ENCODE measurements at places on chromosomes 6 and 20. TPM values are rescaled to one million over a fixed set of nuclear protein-coding genes. Genes with fewer than 3 reads are reported as not detected.

DNA sequence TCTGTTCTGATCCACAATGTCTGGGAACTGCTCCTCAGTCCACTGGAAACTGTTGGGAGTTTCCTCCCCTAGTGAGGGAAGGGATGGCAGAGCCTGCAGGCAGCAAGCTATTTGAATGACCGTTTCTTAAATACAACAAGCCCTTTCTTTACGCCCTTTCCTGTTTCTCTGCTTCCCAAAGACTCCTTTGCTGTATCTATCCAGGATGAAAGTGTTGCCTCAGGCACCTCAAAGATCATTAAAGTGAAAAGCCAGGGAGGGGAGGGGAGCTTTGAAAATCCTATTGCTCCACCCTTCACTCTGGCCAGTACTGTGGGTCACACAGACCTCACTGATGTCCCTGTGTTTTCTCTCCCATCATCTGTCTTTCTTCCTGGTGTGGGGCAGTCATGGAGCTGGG, 213.1 kb downstream of the RNF144B start:
- no peak overlapping the region for H3K27ac ChIP-seq
- peaks cover 3% of the 10 kb centered on the region for H3K27me3 ChIP-seq
- no peak overlapping the region for H3K4me3 ChIP-seq
- H3K4me1 ChIP-seq, result no peaks in the 10 kb centered on the region
- no peaks in the 10 kb centered on the region for H3K36me3 ChIP-seq

DNA sequence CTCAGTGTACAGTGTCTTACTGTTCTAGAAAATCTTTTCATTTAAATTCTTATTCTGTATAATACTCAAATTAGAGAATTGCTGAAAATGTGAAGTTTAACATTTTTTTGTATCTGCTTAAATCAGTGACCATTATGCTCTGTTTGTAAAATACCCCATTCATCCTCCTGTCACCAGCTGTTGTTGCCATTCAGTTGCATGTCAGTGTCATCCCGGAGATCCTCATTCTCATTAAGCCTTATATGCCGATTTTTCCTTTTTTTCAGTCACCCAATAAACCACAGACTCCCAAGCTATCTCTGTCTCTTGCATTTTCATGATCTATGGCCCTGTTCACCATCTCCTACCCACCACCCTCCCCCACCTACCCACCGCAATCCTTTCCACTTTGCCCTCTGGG, 20.4 kb downstream of the GTF2H5 start:
- no peaks in the 10 kb centered on the region for H3K27me3 ChIP-seq
- peaks cover 8% of the 10 kb centered on the region for H3K36me3 ChIP-seq
- H3K4me3 ChIP-seq, result no peak overlapping the region
- H3K27ac ChIP-seq, result no peak overlapping the region

- H3K4me1 ChIP-seq, result no peaks in the 10 kb centered on the region
- H3K27me3 ChIP-seq, result no peaks in the 10 kb centered on the region
- H3K36me3 ChIP-seq, result no peaks in the 10 kb centered on the region
- no peak for DNase-seq
These were observed 382.0 kb upstream of the CDH4 start for GRCh38 chr20:60870040-60870439.

DNA sequence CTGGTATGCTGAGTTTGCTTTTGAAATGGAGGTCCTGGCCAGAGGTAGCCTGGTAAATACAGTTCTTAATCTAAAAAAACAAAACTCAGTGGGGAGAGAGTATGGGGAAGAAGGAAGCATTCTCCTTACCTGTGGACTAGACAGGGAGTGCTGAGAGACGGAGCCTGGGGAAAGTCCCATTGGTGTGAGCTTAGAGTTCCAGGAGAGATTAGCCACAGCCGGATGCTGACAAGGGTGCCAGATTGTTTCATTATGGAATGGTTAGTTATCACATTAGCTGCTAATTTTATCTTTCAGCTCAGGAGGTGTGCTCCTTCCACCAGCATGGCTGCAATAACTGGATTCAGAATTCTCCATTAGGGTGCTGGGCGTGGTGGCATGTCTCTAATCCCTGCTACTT, 75.9 kb downstream of the RREB1 start:
- no peaks in the 10 kb centered on the region for H3K27me3 ChIP-seq
- no peak overlapping the region for H3K27ac ChIP-seq
- DNase-seq, result no peak
- no peak overlapping the region for H3K4me3 ChIP-seq

- no peaks in the 10 kb centered on the region for H3K4me1 ChIP-seq
- H3K27me3 ChIP-seq, result no peaks in the 10 kb centered on the region
- no peak for DNase-seq
- no peak overlapping the region for H3K27ac ChIP-seq
- no peak overlapping the region for H3K4me3 ChIP-seq
- H3K36me3 ChIP-seq, result no peaks in the 10 kb centered on the region
These were observed 251.2 kb downstream of the BCKDHB start for GRCh38 chr6:80357674-80358073.

DNA sequence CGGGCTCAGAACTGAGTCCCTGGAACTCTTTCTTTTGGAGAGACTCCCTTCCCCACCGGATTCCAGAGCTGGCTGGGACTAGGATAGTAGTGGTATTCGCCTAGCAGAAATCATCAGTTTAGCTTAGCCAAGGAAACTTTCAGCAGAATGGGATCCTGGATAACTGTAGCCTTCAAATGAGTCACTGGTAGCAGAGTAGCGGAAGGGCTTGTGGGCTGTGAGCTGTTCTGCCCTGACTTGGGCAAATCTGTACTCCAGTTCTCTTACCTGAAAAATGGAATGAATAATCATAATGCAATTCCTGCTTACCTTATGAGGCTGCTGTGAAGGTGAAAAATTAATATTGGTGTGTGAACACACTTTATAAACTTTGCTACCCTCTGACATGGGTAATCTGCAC, 244.3 kb upstream of the CHD6 start:
- no peaks in the 10 kb centered on the region for H3K36me3 ChIP-seq
- no peak overlapping the region for H3K27ac ChIP-seq
- no peaks in the 10 kb centered on the region for H3K4me1 ChIP-seq
- H3K27me3 ChIP-seq, result no peaks in the 10 kb centered on the region

- no peak overlapping the region for H3K4me3 ChIP-seq
- peaks cover 5% of the 10 kb centered on the region for H3K4me1 ChIP-seq
- DNase-seq, result peak; percentile 46
- no peaks in the 10 kb centered on the region for H3K36me3 ChIP-seq
- no peaks in the 10 kb centered on the region for H3K27me3 ChIP-seq
These were observed 199.3 kb downstream of the OTOR start for GRCh38 chr20:16947479-16947878.

DNA sequence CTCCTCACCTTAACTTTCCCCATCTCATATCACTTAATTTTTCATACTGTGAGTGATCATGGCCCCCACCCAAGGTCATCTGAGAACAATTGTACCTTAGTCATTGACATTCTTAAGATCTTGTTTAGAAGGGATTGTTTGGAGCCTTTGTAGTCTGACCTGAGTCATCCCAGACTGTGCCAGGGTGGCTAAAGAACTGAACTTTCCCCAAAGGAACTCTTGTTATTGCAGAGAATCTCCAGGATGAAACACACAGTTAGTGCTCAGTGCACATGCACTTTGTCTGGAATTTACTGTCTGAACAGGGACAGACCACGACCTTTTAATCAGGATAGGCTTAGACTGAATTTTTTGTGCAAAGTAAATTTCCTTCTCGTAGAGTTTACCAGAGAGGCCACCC, 112.6 kb upstream of the CCN2 start:
- peaks cover 33% of the 10 kb centered on the region for H3K4me1 ChIP-seq
- no peaks in the 10 kb centered on the region for H3K36me3 ChIP-seq
- no peaks in the 10 kb centered on the region for H3K27me3 ChIP-seq
- H3K27ac ChIP-seq, result peak overlapping the region; percentile 93
- peak; percentile 93 for DNase-seq

GRCh38 chr6:16102208-16102607, 26.7 kb upstream of the MYLIP start:
- no peaks in the 10 kb centered on the region for H3K4me1 ChIP-seq
- no peaks in the 10 kb centered on the region for H3K27me3 ChIP-seq
- no peak for DNase-seq
- H3K27ac ChIP-seq, result no peak overlapping the region
- no peak overlapping the region for H3K4me3 ChIP-seq

- no peak overlapping the region for H3K27ac ChIP-seq
- H3K4me1 ChIP-seq, result peaks cover 12% of the 10 kb centered on the region
- no peaks in the 10 kb centered on the region for H3K27me3 ChIP-seq
- DNase-seq, result no peak
- no peaks in the 10 kb centered on the region for H3K36me3 ChIP-seq
These were observed 269.0 kb upstream of the ECI2 start for GRCh38 chr6:4404415-4404814.

DNA sequence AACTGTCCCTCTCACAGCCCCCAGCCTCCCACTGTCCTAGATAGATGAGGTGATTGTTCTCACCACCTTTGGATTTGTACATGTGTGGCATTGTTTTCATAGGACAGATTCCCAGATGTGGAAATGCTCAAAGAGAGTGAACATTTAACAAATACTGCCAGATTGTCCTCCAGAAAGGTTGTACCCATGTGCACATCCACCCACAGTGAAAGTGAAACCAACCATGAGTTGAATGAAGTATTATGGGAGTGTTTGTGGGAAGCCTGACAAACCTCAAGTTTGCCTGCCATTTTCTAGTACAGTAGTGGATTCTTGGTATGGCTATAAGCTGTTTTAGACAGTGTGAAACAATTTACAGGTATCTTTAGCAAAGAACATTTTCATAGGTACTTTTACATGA, 42.7 kb downstream of the ANKRD6 start:
- H3K27ac ChIP-seq, result no peak overlapping the region
- H3K4me1 ChIP-seq, result no peaks in the 10 kb centered on the region
- no peaks in the 10 kb centered on the region for H3K36me3 ChIP-seq
- no peaks in the 10 kb centered on the region for H3K27me3 ChIP-seq
- H3K4me3 ChIP-seq, result no peak overlapping the region
- peak; percentile 10 for DNase-seq

DNA sequence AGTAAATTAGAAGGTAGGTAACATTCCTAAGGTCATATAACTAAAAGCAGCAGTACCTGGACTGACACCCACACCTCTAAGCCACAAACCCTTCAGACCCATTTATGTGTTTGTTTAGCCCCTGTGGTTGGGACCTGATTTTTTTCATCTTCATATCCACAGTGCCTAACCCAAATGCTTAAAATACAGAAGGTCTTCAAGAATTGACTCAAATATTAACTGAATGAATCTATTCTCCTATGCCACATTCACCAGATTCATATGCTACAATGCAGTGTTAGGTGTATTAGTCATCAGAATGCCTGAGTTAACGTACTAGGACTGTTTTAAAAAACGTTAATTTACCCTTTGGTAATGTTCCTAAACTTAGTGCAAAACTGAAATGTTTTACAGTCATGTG, 124.8 kb downstream of the AHI1 start:
- H3K36me3 ChIP-seq, result no peaks in the 10 kb centered on the region
- no peak overlapping the region for H3K27ac ChIP-seq
- peaks cover 5% of the 10 kb centered on the region for H3K4me1 ChIP-seq
- no peak overlapping the region for H3K4me3 ChIP-seq

- H3K4me1 ChIP-seq, result peaks cover 3% of the 10 kb centered on the region
- H3K36me3 ChIP-seq, result no peaks in the 10 kb centered on the region
- H3K27ac ChIP-seq, result no peak overlapping the region
These were observed 75.8 kb downstream of the PLCB4 start for GRCh38 chr20:9144643-9145042.

DNA sequence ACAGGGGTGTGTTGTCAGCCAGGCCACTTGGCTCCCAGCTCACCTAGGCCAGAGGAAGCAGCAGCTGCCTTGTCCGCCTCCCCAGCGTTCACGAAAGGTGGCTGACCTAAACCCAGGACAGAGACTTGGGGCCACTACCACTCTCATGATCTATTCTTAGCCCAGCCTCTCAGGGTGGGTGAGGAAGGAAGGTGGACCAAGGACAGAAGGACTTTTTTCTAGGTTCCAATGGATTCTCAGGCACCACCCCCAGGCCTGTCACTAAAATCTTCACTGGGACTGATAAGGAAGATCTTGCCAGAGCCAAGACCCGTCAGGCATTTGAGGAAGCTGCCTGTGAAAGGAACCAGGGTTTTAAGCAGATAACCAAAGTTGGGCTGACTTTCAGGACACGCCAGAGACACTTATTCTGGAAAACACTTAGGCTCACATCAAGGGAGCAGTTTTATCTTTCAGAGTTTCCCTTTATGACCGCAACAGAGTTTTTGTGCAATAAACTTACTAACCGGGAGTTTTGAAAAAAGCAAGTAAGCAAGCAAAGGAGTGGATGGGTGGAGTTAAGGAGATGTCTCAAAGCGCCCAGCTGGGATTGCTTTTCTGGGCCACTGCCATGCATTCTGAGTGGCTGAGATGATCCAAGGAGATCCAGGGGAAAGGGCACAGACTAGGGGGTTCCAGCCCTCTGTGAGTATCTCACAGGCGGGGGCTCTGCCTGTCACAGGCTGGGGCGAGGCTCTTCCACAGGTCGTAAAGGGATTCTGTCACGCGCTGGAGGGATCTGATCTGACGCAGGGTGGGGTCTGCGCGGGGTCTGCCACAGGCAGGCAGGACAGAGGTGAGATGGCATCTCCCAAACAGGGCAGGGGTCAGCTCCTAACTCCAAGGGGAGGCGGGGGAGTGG, 989 bp downstream of the FITM2 start:
- H3K27me3 ChIP-seq, result peaks cover 4% of the 10 kb centered on the region
- H3K4me3 ChIP-seq, result peak overlapping the region; percentile 86
- peak; percentile 25 for DNase-seq
- peak overlapping the region; percentile 43 for H3K27ac ChIP-seq

- H3K4me3 ChIP-seq, result no peak overlapping the region
- no peaks in the 10 kb centered on the region for H3K27me3 ChIP-seq
- no peaks in the 10 kb centered on the region for H3K36me3 ChIP-seq
- peaks cover 12% of the 10 kb centered on the region for H3K4me1 ChIP-seq
- DNase-seq, result no peak
These were observed 139.8 kb upstream of the TNFAIP3 start for GRCh38 chr6:137727216-137727765.

GRCh38 chr6:130679684-130680083, 147.5 kb upstream of the SMLR1 start:
- H3K4me1 ChIP-seq, result peaks cover 9% of the 10 kb centered on the region
- peak; percentile 52 for DNase-seq
- H3K27ac ChIP-seq, result no peak overlapping the region
- no peak overlapping the region for H3K4me3 ChIP-seq
- no peaks in the 10 kb centered on the region for H3K36me3 ChIP-seq
- no peaks in the 10 kb centered on the region for H3K27me3 ChIP-seq

- no peak overlapping the region for H3K4me3 ChIP-seq
- H3K36me3 ChIP-seq, result no peaks in the 10 kb centered on the region
- no peak overlapping the region for H3K27ac ChIP-seq
- no peaks in the 10 kb centered on the region for H3K4me1 ChIP-seq
- no peaks in the 10 kb centered on the region for H3K27me3 ChIP-seq
These were observed 67.5 kb downstream of the BFSP1 start for GRCh38 chr20:17463711-17464110.

DNA sequence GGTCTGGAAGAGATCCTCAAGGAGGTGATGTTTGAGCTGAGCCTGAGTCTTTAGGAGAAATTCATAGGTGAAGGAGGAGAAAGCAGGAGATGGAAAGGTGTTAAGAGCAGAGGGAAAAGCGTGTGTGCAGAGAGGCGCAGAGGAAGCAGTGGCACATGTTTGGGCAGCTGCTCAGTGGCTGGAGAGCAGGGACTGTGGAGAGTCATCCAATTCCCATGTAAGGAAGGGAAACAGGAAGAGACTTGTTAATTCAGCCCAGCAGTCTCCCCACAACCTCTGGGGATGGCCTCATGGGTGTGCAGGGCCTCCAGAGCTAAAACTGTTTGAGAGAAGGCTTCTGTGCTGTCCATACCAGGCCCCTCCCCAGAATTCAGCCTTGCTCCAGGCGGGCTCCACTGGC, 16.2 kb downstream of the AAR2 start:
- no peak overlapping the region for H3K4me3 ChIP-seq
- no peak for DNase-seq
- H3K4me1 ChIP-seq, result no peaks in the 10 kb centered on the region

The LCA5 gene
- total RNA-seq, result 5.8 TPM

The AVP gene
- total RNA-seq, result not detected

The PLAGL1 gene
- 20.3 TPM for total RNA-seq

The SSTR4 gene
- not detected for total RNA-seq

The SLC35B2 gene
- 66.6 TPM for total RNA-seq
